Forelimb muscle (tissue), 1 donor: ENCODE measurements at places on chromosomes 1 and 21. TPM values are rescaled to one million over a fixed set of nuclear protein-coding genes. Genes with fewer than 3 reads are reported as not detected.

SH2D2A gene
- polyA plus RNA-seq: 0.39 TPM

CYYR1 gene
- 12.0 TPM for polyA plus RNA-seq

TGFB2 gene
- 66.7 TPM for polyA plus RNA-seq

HCRTR1 gene
- polyA plus RNA-seq: 0.25 TPM

SYT14 gene
- 1.7 TPM for polyA plus RNA-seq

GRCh38 chr1:197021716-197022115, 44.4 kb downstream of the CFHR5 start:
- DNase-seq: no peak

- peak; percentile 82 for DNase-seq
Observed at GRCh38 chr1:209302779-209303568, 280.5 kb upstream of the CAMK1G start.

DNA sequence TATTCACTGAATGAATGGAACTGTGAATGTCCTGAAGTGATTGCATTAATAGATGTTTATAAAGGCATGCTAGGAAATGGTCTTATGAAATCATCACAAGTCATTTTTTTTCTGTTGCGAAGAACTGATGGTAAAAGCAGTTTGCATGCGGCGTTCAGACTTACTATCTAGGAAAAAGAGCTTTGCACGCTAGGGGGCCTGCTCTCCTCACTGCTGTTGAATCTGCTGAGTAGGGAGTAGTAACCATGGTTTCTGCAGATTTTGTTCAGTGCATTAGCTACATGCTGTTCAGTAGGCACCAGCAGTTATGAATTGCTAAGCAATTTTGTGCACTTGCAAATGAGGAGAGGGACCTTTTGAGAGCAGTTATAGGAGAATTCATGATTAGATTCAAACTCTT, 57.9 kb downstream of the CENPF start:
- DNase-seq: peak; percentile 51

DNA sequence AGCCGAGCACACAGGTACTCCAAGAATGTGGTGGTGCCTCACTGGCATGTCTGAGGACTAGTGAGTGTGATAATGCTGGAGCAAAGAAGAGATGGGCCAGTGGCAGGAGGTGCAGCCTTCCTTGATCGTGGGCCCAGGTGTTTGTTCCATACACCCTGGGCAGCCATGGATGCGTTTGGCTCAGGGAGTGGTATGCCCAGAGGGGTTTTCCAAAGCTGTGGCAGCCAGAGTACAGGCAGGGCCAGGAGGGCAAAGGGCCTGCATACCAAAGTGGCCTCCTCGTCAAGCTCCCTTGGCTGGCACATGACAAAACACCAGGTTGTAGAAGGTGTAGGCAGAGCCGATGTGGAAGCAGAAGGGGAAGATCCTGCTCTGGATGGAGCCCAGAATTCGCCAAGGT, 19.0 kb downstream of the PARS2 start:
- DNase-seq: no peak

- no peak for DNase-seq
Observed at GRCh38 chr1:975896-976683, 5.8 kb downstream of the PERM1 start.

DNA sequence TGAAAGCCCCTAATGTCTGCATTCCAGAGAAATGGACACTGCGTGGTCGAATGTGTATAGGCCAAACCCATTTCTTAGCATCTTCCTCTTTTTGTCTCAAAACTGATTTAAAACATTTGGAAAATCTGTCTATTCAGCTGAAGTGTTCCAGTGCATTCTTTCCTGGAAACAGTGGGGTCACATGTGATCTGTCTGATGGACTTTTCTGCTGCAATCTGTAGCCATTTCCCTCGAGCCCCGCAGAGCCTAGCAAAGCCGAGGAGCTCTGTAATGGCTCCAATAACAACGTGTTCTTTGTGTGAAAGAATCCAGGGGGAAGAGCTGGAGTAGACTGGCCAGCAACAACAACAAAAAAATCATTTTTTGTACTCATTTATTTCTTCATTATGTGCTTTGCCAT, 329.3 kb downstream of the BARHL2 start:
- peak; percentile 34 for DNase-seq

DNA sequence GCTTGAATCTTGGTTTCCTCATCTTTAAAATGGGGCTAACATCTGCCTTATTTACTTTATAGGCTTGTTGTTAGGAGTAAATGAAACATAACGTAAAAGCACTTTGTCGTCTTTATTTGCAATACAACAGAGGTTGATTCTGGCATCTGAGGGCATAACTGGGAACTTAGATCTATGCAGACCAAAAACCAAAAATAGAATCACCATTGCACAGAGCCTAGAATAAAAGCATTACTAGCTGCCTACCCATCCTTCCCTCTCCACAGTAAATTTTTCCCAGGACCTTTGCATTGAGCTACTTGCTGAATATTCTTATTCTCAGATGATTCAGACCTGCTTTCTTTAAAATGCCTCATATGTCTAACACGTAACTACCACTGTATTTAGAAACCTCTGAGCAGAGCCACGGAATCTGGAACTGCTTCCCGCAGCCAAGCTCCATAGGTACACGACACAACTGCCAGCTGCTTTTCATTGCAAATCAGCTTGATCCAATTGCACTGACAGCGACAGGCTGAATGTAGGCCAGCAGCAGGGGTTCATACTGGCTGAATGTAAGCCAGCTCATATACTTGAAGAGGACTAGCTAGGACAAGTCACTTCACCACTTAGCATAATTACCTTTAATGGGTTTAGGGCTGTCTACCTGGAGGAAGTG, 33.2 kb upstream of the SERBP1 start:
- DNase-seq: no peak
